Stimulated activated CD8-positive, alpha-beta memory T cell treated with anti-CD3 and anti-CD28 coated beads, Interleukin-4, amount 100 ng/mL, for 1 hour (primary cell): ENCODE measurements at places on chromosomes 7 and 10.

DNA sequence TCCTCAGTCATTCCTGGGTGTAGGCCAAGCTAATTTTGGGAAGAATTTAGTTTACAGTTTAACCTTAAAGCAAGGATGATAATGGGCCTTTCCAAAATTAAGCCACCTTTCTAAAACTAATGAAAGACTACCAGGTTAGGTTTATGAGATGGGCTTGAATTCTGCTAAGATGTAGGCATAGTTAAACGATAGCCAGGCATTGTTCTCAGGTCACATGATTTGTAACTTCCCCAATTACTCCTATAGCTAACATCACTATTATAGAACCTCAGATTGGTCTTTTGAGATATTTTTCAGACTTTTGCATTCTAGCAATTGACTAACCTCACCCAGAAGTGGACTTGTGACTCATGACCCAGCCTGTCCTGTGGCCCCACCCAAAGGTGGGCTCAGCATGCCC lies 7.0 kb upstream of the NUB1 start:
- DNase-seq, result no peak

- no peak for DNase-seq
Measured at GRCh38 chr7:28142650-28143049, 37.9 kb downstream of the JAZF1 start.

GRCh38 chr7:121666306-121666705 lies 206.7 kb upstream of the PTPRZ1 start:
- no peak for DNase-seq

DNA sequence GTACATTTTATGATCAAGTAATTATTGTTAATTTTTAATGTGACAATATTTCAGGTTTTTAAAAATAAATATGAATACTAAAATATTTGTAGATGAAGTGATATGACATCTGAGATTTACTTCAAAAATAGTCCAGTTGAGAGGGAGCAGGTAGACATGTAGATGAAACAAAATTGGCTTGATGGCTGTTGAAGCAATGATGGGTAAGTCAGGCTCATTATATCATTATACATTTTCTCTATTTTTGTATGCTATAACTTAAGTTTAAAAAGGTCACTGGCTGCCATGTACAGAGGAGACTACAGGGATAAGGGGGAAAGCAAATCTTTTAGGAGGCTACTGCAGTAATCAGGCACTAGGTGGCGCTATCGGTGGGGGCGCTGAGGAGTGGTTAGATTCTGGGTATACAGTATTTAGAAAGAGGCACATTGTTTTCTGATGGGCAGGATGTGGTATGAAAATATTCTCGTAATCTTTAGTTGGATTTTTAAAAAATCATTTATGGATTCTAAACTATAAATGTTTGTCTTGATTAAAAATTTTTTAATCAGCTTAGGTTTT lies 189.8 kb upstream of the IMMP2L start:
- no peak for DNase-seq

DNA sequence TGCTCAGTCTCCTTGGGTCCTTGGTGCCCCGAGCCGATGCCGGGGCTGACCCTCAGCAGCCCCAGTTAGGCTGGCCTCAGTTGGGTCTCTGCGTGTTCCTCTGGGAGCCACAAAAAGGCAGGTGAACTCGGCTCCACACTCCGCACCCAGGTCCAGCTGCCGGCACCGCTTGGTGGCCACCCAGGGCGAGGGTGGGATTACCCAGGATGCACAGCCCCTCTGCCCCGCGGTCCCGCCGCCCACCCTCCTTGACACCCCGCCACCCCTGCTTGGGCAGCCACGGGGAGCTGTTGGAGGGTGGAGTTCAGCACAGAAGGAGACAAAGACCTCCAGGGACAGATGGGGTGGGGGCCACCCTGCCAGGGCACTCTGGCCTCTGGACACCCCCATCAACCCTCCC lies 17.7 kb downstream of the VENTX start:
- DNase-seq, result no peak

GRCh38 chr7:46990761-46991160 lies 591.1 kb downstream of the TNS3 start:
- no peak for DNase-seq
